Stimulated activated CD4-positive, alpha-beta T cell treated with anti-CD3 and anti-CD28 coated beads, Interleukin-15, amount 100 ng/mL, for 1 hour (primary cell): ENCODE measurements at places on chromosomes 7 and 10.

DNA sequence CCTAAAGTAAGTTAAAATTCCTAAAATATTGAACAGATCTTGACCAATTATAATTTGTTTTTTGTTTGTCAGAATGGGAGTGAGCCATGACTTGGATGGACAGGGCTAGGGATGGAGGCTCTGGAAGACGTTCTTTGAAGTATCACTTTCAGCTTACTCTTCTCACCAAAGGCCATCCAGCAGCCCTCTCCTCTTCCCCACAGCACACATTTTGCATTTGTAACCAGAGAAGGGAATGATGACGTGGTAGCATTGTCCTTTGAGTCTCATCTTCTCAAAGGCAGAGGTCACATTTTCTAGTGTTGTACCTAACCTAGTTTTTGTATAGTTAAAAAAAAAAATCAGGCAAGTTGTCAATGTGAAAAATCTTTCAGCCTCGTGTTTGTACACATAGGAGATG is 43.8 kb upstream of the AGR3 start:
- no peak for DNase-seq

DNA sequence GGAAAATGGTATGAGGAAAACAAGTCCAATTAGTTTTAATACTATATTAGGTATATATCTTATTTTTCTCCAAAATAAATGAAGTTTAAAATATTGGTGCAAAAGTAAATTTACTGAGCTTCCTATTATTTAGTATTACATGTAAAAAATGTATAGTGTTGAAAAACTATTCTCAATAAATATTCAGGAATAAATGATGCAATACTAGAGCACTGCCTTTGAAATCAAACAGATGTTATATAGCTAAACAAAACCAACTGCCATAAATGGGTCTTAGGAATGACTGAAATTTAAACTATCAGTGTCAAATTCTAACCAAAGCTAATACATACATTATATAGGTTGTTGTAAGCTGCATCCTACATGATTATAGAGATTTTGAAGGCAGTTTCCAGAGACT is 1434.0 kb upstream of the LRRTM3 start:
- no peak for DNase-seq

- no peak for DNase-seq
These were observed 162.5 kb downstream of the LRMDA start for GRCh38 chr10:75593692-75594556.

DNA sequence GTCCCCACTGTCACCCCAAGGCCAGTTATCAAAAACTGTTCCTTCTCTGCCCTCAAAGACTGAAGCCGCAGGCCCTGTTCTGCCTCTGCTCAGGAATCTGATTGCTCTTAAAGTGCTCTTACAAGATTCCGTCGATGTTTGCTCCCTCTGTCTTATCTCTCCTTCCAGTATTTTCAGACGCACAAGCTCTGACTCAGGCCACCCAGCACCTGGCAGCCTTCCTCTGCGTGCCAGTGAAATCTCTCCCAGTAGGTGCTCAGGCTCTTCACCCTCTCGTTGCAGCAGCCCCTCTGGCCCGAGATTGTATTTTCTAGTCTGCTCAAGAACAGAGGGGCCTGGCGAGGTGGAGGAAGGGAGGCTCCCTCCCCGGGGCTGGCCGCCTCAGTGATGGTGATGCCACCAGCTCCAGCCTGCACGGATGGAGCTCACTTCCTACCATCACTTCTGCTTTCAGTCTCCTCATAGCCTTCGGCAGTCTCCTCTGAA is 276.2 kb downstream of the USP6NL start:
- no peak for DNase-seq

- no peak for DNase-seq
These were observed 422.9 kb upstream of the MKI67 start for GRCh38 chr10:128549101-128549608.

GRCh38 chr10:18699849-18700840 is 40.9 kb downstream of the ARL5B start:
- no peak for DNase-seq
